ENCODE measurements at places on chromosomes 13 and 19.

DNA sequence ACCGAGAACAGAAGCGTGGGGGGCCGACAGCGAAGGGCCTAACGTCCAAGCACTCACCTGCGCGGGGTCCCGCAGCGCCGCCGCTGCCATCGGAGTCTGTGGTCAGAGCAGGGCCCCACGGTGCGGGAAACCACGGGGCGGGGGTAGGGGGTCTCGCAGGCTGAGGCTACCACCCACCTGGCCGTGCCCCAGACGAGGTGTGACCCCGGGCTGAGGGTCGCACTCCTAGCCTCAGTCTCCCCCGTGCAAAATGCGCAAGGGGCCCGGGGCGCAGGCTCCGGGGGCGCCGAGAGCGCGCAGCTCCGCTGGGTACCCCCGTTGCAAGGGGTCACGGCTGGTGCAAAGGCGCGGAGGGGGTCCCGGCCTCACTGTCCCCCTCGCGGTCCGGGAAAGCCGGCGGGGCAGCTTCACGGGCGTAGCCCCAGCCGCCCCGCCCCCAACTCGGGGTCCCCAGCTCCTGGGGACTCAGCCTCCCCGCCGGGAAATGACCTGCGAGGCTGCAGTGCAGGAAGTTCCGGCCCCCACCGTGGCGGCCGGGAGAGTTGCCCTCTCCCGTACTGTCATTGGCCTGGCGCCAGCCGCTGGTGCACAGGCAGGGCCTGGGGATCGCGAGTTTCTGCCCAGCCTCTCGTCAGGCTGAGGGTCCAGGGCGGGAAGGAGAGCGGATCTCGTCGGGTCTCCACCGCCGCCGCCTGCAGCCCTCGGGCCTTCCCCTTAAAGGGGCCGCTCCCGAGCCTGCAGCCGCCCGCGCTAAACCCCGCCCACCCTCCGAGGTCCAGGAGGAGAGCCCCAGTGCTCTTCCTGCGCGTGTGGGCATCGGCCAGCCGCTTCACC is at the start of gene ZNF792:
Gene ZNF792 (minus strand): TSS at position 657 of the 834 bp plus-strand sequence. CDS start 567 bp downstream, at position 90.
- DNase-seq = peak; percentile 8

- no peak for DNase-seq
Measured at GRCh38 chr13:43251961-43252360, 228.6 kb downstream of the DNAJC15 start.

DNA sequence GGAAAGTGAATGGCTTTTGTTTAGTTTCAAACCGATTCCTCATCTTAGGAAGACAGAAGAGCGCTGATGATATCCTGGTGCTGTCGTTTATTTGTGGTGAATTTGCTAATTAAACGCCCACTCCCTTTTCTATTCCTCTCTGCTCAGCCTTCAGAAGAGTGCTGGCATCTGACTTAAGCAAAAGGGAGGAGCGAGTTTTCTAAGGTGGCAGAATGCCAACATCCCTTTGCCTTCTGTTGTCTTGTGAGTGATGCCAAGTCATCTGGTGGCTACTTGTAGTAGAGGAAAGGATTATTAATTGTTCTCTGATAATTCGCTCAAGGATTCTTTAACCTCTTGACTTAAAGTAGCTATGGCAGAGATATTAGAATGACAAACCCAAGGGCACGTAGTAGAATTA is 68.1 kb downstream of the ERCC5 start:
- DNase-seq = no peak

DNA sequence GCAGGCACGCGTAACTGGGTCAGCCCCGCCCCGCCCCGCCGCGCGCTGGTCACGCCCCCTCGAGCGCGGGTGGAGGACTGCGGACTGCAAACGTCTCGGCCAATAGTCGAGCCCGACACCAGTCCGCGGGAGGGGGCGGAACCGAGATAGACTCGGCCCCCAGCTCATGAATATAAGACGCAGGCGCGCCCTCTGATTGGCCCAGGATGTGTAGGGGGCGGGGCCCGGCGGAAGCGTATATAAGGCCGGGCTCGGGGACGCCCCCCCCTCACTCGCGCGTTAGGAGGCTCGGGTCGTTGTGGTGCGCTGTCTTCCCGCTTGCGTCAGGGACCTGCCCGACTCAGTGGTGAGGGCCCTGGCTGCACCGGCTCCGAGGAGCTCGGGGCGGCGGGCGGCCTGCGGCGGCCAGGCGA is at the start of gene CIRBP:
Gene CIRBP (plus strand): TSS at position 268 of the 413 bp plus-strand sequence. CDS start 1,602 bp downstream, outside the sequence.
- DNase-seq = peak; percentile 98

- DNase-seq = no peak
Measured at GRCh38 chr19:50510700-50511068, 307 bp downstream of the JOSD2 start.

DNA sequence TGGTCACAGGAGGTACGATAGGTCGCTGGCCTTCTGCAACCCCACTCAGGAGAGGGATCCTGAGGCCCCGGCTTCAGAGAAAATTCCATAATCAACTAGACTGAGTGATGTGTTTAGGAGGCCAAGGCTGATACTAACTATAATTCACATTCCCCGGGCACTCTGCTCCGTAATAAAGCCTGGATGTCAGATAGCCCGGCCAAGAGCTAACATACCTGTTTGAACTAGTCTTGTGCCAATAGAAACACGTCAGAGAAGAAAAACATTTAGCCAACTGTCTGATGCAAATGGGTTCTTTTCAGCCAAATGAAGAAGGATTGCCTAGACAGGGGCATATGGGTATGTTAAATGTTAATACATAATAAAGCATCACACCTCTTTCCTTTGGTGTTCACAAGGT is 204.2 kb downstream of the TSHZ3 start:
- DNase-seq = no peak

DNA sequence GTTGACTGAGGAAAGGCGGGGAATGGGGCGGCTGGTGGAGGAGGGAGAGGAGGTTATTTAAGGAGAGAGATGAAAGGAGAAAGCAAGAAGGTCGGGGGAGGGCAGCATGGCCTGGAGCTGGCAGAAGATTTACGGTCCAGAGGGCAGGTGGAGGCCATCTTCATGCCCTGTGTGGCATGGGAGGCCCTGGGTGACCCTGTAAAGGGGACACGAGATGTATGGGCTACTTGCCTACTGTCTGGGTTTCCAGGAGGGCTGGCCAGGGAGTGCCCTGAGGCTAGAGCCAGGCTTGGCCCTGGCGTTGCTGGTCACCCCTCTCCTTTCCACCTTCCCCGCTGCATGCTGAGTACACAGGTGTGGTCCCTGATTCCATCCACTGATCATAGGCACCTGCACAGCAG is 6.1 kb downstream of the WTIP start:
- no peak for DNase-seq

- DNase-seq = peak; percentile 21
Measured at GRCh38 chr13:40910324-40911050, 108.6 kb downstream of the ELF1 start.

DNA sequence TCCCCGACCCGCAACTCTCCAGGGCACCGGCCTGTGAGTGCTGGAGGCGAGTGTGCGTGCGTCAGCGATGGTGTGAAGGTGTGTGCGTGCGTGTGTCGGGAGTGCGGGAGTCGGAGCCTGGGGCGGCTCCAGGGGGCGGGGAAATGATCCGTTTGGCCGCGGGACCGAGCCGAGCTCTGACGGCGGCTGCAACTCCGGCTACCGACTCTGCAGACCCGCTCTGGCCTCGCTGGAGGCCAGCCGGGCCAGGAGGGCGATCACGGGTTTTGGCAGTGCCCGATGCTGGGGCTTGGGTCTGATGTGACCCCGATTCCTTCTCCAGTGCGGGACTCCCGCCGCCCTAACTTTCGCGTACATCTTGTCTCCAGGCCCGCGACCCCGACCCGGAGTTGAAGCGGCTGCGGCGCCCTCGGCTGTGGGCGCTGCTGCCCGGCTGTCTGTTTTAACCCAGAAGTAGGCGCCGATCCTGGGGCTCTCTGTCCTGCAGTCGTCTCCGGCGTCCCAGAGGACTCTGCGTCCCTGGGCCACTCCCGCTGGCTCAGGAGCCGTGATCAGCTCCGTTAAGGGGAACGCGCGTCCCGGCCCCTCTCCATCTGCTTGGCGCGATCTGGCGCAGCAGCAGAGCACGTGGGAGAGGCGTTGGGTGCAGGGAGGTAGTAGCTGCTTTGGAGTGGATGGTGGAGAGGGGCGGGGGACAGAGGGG is 1.2 kb downstream of the CHST8 start:
- no peak for DNase-seq

GRCh38 chr19:30064348-30064699 is 122.3 kb downstream of the URI1 start:
- no peak for DNase-seq

- DNase-seq = peak; percentile 87
Measured at GRCh38 chr19:45469945-45470761, 2.4 kb downstream of the FOSB start.

DNA sequence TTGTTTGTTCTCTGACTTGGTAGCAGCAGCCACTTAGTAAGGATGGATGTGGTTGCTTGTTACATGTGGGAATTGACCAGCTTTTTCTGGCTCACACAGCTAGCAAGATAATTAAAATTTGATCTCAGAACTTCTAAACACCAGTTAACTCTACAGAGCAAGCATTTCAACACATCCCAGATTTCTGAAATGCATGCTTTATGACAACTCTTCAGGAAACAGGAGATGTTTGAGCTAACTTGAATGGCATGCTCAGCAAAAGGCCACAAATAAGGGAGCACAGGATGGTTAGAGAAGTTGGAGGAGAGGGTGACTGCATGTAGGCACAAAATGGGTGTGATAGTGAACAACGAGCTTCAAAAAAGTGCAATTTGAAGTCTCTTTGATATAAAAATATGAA is 167.1 kb upstream of the SPRY2 start:
- DNase-seq = no peak

DNA sequence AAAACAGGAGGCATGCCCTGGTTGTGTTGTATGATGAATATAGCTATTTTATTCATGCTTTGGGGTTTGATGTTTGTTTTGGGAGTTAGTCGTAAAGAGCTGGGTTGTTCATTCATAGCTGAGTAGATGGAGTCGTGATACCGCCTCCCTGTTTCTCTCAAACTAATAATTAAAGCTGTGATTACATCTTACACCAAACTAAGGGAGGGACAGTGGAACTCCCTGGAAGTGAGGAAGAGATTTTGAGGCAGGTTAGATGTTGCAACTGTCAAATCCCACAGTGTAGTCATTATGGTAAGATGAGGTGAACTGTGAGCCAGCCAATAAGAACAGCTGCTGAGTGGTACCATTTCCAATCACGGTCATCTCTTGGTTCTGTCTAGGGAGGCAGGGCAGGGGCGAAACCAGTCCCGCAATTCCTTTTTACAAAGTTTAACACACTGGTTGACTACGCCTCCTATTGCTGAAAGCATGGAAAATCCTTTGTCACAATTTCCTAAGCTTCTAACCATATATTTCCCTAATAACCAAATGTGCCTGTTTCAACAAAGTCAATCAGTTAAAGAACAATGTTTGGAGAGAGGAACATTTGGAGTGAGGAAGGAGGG is 207.6 kb upstream of the SERP2 start:
- no peak for DNase-seq

DNA sequence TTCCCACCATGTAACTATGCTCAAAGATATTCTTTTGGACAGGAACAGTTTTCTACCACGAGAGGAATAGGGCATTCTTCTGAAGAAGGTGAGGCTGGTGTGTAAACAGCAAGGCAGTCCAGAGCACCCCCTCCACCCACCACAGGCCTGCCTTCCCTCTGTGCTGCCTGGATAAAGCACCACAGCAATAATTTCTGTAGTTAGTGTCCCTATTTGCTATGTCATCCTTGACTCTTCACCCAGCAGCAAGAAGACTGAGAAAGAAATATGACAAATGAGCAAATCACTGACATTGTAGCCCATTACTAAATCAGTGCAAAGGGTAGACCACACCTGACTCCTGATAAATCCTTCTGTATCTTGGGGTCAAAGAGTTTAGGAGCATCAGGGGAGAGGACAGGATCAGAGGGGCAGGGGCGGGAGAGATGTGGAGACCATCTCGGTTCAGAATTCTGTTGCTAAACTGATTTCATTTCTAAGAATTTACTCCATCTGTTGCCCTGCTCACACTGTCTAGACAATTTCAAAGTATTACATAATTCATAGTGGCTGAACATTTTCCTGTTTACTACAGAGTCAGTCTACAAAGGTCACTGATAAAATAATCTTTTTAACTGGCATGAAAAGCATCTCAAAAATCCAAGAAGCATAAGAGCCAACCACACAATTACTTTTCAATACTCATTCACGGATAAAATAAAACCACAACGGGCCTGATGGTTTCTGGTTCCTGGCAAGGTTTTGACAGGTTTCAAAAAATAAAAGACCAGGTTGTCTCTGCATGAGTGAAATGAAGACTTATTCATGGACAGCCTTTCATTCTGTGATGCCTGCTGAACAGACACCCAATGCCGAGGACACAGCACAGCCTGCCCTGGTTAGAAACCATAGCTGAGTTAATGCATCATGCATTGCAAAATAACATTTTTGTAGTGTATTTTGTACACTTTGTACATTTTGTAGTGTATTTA is 88.4 kb upstream of the IRS2 start:
- peak; percentile 32 for DNase-seq

- DNase-seq = no peak
Measured at GRCh38 chr19:47821460-47822020, at the start of gene CRX. TSS of gene CRX (plus strand) at chr19:47821937. CDS start at chr19:47834444, 12,507 bp downstream.

GRCh38 chr19:55096061-55096701 is 20.5 kb downstream of the EPS8L1 start:
- DNase-seq = no peak

Measured in HFFc6 (cell line).